Natural killer cell (primary cell): ENCODE measurements at places on chromosomes 13 and 19. TPM values are rescaled to one million over a fixed set of nuclear protein-coding genes. Genes with fewer than 3 reads are reported as not detected.
A peak's percentile ranks its signal among the peaks of the same experiment; 100 is the strongest.

DNA sequence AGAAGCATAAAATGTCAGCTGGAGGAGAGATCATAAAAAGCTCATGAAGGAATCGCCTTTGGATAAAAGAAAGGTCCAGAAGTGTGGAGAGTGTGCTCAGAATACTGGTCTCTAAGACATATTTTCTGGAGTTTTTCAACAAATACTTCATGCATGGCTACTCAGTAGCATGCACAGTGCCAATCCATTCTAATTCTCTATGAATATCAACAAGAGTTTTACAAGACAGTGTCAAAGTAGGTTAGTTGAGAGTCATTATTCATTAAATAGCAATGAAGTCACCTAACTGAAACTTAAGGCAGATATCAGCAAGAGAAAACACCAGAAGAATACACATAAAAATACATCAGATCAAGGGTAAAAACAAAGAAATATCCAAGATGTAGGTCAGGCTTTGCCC, 1243.2 kb upstream of the SLC10A2 start:
- no peak for DNase-seq
- no peak overlapping the region for H3K4me3 ChIP-seq
- H3K27me3 ChIP-seq, result no peaks in the 10 kb centered on the region

- no peak overlapping the region for H3K4me3 ChIP-seq
- no peaks in the 10 kb centered on the region for H3K4me1 ChIP-seq
- H3K27me3 ChIP-seq, result no peaks in the 10 kb centered on the region
- DNase-seq, result no peak
- no peak overlapping the region for H3K27ac ChIP-seq
These were observed 322.3 kb downstream of the OXGR1 start for GRCh38 chr13:96672016-96672415.

DNA sequence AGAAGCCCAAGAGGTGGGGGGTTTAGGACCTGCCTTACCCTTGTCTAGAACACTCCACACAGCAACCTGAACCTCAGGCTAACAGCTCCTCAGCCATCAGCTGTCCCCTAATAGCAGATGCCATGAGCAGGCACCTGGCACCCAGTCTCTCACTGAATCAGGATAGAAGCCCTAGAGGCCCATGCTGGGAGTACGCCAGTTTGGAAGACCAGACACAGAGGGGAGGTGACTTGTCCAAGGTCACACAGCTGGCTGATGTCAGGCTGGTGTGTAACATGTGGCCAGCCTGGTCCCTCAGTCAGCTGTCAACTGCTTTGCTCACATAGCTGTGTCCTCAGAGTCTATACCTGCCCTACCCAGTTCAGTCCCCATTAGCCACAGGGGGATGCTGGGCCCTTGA, 12.8 kb upstream of the SAMD1 start:
- H3K4me3 ChIP-seq, result no peak overlapping the region
- peaks cover 31% of the 10 kb centered on the region for H3K36me3 ChIP-seq
- H3K27me3 ChIP-seq, result no peaks in the 10 kb centered on the region
- no peak overlapping the region for H3K27ac ChIP-seq
- H3K4me1 ChIP-seq, result no peaks in the 10 kb centered on the region

DNA sequence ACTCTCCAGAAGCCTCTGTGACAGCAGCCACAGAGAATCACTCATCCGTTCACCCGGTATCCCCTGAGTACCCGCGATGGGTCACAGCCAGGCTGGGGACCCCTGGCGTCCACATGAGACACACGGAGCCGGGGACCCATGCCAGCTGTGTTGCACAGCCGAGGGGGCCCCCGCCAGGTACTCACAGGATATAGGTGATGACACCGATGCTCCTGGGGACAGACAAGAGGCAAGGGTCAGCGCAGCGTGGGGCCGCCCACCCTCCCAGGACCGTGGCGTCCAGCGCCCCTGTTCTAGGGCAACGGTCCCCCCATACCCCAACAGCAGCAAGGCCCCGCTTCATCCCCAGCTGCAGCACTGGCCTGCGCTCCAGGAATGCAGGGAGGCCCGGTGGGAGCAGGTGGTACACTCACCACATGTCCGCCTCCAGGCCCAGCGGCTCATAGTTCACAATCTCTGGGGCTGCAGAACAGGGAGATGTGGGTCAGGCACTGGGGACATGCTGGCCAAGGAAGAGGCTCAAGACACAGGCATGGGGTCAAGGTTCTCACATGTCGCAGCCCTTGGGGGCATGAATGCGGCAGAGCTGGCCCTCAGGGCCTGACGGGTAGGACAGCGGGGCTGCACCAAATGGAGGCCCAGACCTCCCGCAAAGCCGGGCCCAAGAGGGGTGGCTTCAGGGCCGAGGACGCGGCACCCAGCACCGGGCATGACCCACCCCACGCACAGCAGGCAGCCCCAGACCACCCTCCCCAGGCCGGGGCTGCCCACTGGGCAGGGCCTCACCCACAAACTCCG, 7.2 kb downstream of the DAPK3 start:
- peaks cover 59% of the 10 kb centered on the region for H3K36me3 ChIP-seq
- no peak overlapping the region for H3K4me3 ChIP-seq
- no peak overlapping the region for H3K27ac ChIP-seq
- DNase-seq, result no peak
- no peaks in the 10 kb centered on the region for H3K27me3 ChIP-seq
- peaks cover 2% of the 10 kb centered on the region for H3K4me1 ChIP-seq

The ABHD8 gene
- total RNA-seq, result 7.5 TPM

DNA sequence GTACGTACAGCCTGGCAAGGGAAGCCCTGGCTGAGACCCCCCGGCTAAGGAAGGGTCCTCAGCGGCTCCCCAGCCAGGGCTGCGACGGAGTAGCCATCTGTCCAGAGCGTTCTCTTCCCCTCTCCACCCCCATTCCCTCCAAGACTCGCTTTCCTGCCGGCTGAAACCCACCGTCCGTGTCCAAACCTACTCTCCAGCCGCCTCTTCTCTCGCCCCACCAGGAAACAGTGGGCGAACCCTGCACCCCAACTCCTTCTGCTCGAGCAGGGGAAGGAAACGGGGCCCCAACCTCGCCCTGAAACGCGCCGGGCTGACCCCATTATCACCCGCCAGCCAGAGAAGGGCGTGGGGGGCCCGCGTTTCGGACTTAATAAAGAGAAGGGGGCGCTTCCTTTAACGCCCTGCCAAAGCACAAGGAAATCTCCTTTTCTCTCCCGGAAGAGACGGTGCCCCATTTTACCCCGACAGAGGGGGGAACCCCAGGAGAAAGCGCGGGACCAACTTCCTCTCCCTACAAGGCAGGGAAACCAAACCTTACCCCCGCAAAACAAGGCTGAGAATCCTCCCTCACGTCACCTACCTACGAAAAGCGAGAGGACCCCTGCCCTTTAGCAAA, 2.5 kb downstream of the ZC3H4 start:
- H3K4me1 ChIP-seq, result peaks cover 34% of the 10 kb centered on the region
- H3K36me3 ChIP-seq, result peaks cover 3% of the 10 kb centered on the region
- H3K4me3 ChIP-seq, result peak overlapping the region; percentile 83
- peak; percentile 79 for DNase-seq
- H3K27ac ChIP-seq, result peak overlapping the region; percentile 98
- H3K27me3 ChIP-seq, result no peaks in the 10 kb centered on the region

DNA sequence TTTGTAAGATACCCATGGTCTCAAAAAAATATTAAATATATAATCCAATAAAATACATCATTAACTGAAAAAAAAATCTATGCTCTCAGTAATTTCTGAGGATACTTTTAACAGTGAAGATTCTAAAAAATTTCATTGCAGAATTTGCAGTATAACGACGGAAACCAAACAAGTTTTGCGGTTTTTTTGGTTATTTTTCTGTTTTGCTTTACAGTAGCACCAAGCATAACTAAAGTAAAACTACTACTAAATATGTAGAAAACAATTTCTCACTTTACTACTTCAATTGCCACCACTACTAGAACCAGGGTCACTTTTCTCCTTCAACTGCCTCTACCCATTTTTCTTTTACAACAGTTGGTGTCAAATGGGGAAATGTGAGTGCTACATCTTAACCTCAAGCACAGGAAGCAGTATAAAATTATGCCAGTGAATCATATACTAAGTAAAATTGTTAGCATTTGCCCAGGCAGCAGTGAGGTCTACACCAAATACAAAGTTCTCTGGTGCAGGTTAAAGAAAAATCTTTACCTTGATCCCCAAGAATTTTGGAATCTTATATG, 24.1 kb downstream of the MICU2 start:
- H3K27me3 ChIP-seq, result no peaks in the 10 kb centered on the region
- peaks cover 17% of the 10 kb centered on the region for H3K4me1 ChIP-seq
- peak; percentile 59 for DNase-seq
- no peak overlapping the region for H3K4me3 ChIP-seq
- H3K36me3 ChIP-seq, result no peaks in the 10 kb centered on the region
- H3K27ac ChIP-seq, result peak overlapping the region; percentile 70

GRCh38 chr13:37142877-37143276, 37.4 kb upstream of the CSNK1A1L start:
- H3K27me3 ChIP-seq, result no peaks in the 10 kb centered on the region
- H3K4me3 ChIP-seq, result no peak overlapping the region
- no peaks in the 10 kb centered on the region for H3K36me3 ChIP-seq
- H3K4me1 ChIP-seq, result no peaks in the 10 kb centered on the region
- no peak for DNase-seq

The MAST1 gene
- total RNA-seq, result 0.07 TPM

The EIF3K gene
- 238 TPM for total RNA-seq

The PGLYRP2 gene
- total RNA-seq, result 0.28 TPM

The ZNF135 gene
- total RNA-seq, result 4.3 TPM

The PSG7 gene
- not detected for total RNA-seq

GRCh38 chr19:54014920-54015560, 23.6 kb downstream of the CACNG6 start:
- DNase-seq, result no peak
- peaks cover 4% of the 10 kb centered on the region for H3K4me1 ChIP-seq
- no peaks in the 10 kb centered on the region for H3K36me3 ChIP-seq
- H3K27ac ChIP-seq, result no peak overlapping the region
- no peak overlapping the region for H3K4me3 ChIP-seq

The KANK3 gene
- total RNA-seq, result 16.9 TPM

GRCh38 chr13:62057286-62057685, 641.6 kb upstream of the PCDH20 start:
- no peak for DNase-seq
- H3K4me1 ChIP-seq, result no peaks in the 10 kb centered on the region
- H3K27ac ChIP-seq, result no peak overlapping the region
- H3K36me3 ChIP-seq, result no peaks in the 10 kb centered on the region

- DNase-seq, result peak; percentile 66
- H3K27ac ChIP-seq, result peak within 1 kb of the TSS; percentile 87
- peaks cover 57% of the 10 kb centered on the region for H3K4me1 ChIP-seq
- peak within 1 kb of the TSS; percentile 83 for H3K4me3 ChIP-seq
- H3K36me3 ChIP-seq, result peaks cover 26% of the 10 kb centered on the region
These were observed at the start of gene TLE5 for GRCh38 chr19:3062165-3063105. TLE5 (minus strand) TSS chr19:3062495; CDS start chr19:3062200, 295 bp downstream.

The PRODH2 gene
- total RNA-seq, result not detected

- no peak for DNase-seq
- no peak overlapping the region for H3K27ac ChIP-seq
- no peaks in the 10 kb centered on the region for H3K4me1 ChIP-seq
These were observed 15.1 kb upstream of the GNA15 start for GRCh38 chr19:3120611-3121276.

DNA sequence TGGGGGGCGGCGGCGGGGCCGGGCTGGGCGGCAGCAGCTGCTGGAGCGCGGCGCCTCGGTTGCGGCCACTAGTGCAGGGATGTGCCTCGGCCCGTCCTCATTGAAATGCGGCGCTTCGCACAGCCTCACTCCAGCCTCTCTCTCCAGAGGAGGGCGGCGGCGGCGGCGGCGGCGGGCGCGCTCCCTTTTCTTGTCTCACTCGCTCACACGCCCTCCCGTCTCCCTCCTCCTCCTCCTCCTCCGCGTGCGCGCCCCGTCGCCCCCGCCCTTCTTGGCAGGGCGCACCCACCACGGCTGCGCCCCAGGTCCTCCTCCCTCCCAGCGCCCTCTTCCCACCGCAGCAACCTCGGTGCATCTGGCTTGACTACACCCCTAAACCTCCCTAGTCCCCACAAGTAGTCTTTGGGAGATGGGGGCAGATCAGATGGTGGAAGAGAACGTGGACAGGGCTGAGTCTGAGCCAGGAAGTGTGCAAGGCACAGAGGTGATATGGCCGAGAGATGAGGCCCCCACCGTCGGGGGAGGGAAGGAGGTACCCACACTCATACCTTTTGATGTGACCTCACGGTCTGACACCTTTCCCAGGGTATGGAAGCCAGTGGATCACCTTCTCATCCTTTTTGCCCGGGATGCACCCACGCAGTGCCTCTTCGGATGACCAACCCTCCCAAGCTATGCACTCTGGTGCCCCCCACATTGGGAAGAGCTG, at the start of gene DCLK1:
Gene DCLK1 (minus strand): TSS at position 161 of the 709 bp plus-strand sequence.
- H3K27ac ChIP-seq, result no peak within 1 kb of the TSS
- H3K4me1 ChIP-seq, result no peaks in the 10 kb centered on the region
- H3K4me3 ChIP-seq, result no peak within 1 kb of the TSS
- DNase-seq, result no peak

- H3K27ac ChIP-seq, result peak overlapping the region; percentile 80
- peak; percentile 41 for DNase-seq
These were observed 776 bp downstream of the DNAJC3 start for GRCh38 chr13:95677564-95678266.

- DNase-seq, result no peak
- no peak overlapping the region for H3K4me3 ChIP-seq
- H3K4me1 ChIP-seq, result no peaks in the 10 kb centered on the region
These were observed 440.5 kb upstream of the SGCG start for GRCh38 chr13:22740264-22740663.

DNA sequence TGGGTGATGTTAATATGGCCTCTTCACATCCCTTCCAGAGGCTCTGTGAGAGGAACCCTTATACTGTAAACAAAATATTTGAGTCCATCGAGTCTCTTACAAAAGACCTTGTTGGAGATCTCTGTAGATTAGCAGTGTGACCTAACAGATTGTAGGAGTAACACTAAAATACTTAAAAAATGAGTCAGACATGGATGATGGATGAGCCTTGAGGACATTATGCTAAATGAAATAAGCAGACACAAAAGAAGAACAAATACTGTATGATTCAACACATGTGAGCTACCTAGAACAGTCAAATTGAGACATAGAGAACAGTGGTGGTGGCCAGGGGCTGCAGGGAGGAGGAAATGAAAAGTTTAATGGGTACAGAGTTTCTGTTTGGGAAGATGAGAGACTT, 152.2 kb upstream of the UBL3 start:
- no peaks in the 10 kb centered on the region for H3K36me3 ChIP-seq
- H3K27me3 ChIP-seq, result no peaks in the 10 kb centered on the region
- H3K27ac ChIP-seq, result no peak overlapping the region
- no peak for DNase-seq
- H3K4me3 ChIP-seq, result no peak overlapping the region

The SBNO2 gene
- total RNA-seq, result 92.0 TPM
